ENCODE measurements at places on chromosomes 3 and 15.

DNA sequence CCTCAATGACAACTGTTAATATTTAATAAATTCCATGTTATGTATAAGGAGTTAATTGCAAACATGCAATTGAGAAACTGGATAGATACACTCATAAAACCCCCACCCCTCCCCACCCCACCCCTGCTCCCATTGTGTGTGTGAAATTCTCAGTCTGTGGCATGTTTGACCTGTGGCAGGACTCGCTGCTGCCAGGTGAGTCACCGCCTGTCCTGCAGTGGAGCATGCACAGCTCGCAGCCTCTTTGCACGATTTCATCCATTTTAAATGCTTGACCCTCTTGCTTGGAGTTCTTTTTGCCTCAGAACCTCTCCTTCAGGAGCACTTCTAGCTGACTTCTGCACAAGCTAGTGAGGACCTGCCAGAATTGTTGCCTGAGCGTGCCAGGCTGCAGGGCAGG, 5.3 kb upstream of the APEH start:
- DNase-seq: no peak

DNA sequence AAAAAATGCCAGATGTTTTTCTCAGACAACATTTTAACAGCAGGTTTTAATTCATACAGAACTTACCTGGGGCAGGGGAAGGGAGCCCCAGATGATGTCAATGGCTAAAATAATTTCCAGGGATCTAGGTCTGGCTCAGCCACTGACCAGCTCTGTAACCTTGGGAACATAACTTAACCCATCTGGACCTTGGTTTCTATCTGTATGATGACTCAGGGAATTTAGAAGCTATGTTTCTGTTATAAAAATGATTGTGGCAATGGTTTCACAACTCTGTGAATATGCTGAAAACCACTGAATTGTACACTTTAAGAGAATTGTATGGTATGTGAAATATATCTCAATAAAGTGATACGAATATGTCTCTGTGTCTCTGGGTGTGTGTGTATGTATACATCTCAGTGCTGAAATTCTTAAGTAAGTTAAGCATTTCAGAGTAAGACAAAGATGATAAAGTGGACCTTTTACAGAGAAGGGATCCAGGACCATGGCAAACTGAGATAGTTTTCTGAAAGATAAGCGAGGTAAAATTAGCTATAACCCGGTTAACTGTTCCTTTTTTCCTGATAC, 2.9 kb downstream of the SH3GL3 start:
- no peak for DNase-seq

DNA sequence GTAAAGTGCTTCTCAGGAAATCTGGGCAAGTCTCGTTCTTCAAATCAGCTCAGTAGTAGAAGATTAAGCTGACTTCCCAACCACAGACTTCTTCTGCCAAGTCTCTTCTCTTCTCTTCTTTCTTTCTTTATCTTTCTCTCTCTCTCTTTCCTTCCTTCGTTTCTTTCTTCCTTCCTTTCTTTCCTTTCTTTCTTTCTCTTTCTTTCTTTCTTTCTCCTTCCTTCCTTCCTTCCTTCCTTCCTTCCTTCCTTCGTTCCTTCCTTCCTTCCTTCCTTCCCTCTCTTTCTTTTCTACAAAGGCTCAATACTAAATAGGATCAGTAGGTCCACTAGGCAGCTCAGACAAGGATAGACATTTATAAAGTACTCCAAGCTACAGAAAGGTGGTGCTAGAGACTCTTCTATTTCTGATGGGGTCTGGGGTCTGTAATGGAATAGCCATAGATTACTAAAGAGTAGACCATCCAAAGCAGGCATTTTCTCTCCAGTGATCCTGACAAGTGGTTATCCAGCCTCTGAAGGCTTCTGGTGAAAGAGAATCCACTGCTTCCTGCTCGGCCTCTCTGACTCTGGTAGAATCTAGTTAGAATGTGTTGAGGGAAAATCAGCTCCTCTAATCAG, 100.8 kb downstream of the TPRG1 start:
- DNase-seq: no peak

DNA sequence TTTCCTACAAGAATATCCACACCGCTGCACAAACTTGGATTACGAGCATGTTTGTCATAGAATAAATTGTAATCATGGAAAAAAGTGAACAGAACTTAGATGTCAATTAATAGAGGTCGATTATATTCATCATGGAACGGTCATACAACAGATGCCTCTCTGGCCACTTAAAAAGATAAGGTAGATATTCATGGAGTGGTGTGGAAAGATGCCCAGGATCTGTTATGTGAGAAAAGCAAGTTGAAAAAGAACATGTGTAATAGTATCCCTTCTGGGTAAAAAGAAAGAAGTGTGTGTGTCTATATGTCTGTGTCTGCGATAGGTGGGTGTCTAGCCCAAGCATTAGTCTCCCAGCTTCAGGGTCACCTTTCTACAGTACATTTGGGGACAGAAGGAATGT, 113.3 kb downstream of the ANP32A start:
- no peak for DNase-seq

DNA sequence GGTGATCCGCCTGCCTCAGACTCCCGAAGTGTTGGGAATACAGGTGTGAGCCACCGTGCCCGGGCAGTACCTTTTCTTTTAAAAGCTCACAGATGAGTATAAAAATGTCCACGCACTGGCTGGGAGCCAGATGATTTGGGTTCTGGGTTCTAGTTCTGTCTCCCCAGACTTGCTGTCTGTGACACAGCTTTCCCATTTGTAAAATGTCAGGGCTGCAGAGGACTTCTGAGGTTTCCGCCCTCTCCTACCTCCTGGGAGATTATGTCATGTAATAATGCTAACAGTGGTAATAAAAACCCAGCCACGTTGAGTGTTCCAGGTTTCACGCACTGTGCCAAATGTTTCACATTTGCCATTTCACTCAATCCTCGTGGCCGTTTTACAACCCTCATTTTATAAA, 1.3 kb upstream of the PPP4R2 start:
- no peak for DNase-seq
